Femur (tissue), 1 donor: ENCODE measurements at places on chromosomes 4 and X.

GRCh38 chrX:132090403-132091159 is 37.2 kb downstream of the FRMD7 start:
- no peak for DNase-seq

DNA sequence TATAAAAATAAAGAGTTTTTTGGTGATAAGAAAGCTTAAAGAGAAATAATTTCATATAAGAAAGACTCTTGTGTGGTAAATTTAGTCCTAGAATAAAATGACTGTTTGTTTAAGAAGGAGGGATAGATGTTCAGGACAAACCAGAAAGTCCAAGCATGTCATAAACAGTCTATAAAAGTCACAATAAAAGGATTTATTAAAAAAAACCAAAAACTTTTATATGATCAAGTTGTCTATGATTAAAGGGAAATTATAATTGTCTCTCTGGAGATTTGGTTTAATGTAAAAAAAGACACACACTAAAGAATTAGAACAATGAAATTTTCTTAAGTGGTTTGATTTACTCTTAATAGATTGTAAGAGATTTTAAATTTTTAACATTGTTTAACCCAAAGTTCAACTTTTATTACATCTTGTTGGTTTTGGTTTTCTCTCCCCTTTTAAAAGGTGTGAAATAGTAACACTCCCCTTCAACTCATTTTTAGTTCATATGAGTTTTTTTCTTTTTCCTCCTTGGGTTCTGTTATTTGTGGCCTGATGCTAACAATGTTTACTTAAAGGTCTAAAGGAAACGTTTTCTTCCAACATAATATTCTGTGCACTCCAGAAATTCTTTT is 89.7 kb downstream of the PDHA2 start:
- DNase-seq: no peak

GRCh38 chrX:37060999-37061398 is 52.8 kb downstream of the FAM47C start:
- no peak for DNase-seq

DNA sequence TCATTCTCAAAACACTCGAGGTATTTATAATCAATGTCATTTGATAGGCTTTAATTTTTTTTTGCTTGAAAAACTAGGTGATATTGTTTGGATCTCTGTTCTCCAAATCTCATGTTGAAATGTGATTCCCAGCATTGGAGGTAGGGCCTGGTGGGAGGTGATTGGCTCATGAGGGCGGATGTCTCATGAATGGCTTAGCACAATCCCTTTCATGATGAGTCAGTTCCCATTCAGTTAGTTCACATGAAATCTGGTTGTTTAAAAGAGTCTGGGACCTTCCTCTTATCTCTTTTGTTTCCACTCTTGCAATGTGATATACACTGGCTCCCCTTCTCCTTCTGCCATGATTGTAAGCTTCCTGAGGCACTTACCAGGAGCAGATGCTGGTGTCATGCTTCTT is 638.7 kb downstream of the DMD start:
- DNase-seq: no peak

- DNase-seq: peak; percentile 60
Observed at GRCh38 chr4:123588631-123589241, 192.1 kb downstream of the SPRY1 start.

GRCh38 chr4:39873823-39874222 is 103.9 kb downstream of the PDS5A start:
- no peak for DNase-seq

DNA sequence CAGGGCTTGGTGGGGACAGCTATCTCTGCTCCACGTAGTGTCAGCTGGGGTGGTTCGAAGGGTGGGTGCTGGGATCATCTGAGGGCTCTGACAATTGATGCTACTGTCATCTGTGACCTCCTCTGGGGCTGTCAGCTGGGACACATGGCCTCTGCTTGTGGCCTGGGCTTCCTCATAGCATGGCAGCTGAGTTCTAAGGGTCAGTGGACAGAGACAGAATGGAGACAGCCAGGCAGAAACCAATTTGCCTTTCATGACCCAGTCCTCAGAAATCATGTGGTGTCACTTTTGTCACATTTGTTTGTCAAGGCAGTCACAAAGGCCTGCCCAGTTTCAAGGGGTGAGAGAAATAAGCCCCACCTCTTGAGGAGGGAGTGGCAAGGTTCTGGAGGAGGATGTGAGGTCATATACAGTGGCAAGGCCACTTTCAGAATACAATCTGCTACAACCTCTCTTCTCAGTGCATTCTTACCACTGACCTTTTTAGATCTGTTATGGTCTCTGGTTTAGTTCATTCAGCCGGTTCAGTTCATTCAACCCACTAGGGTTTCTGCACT is 103.6 kb upstream of the BCOR start:
- no peak for DNase-seq

GRCh38 chrX:41332408-41333002 is 1.5 kb upstream of the DDX3X start:
- DNase-seq: no peak

GRCh38 chr4:88277711-88278225 is 6.6 kb downstream of the PPM1K start:
- DNase-seq: no peak

- no peak for DNase-seq
Observed at GRCh38 chr4:11614426-11614825, 185.7 kb upstream of the HS3ST1 start.

- DNase-seq: no peak
Observed at GRCh38 chr4:10243856-10244255, 127.3 kb upstream of the WDR1 start.

GRCh38 chr4:97396605-97397004 is 746.7 kb downstream of the STPG2 start:
- DNase-seq: no peak

GRCh38 chr4:120862432-120862831 is 60.1 kb downstream of the PRDM5 start:
- no peak for DNase-seq

DNA sequence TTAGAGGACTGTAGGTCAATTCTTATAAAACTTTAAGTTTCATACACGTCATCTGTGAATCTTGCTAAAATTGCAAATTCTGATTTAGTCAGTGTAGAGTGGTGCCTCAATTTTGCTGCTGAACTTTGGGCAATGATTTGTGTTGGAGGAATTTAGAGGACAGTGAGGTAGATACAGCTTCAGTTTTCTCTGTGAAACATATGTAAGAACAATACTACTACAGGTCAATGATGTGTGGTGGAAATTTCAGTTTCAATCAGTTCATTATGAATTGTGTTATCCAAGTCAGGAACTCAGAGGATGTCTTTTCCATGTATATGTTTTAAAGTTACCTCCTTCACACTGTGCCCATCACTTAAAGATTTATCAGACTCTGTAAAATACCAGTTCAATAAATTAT is 1597.8 kb upstream of the PCDH10 start:
- no peak for DNase-seq
